ENCODE measurements at places on chromosomes 3 and 15.

DNA sequence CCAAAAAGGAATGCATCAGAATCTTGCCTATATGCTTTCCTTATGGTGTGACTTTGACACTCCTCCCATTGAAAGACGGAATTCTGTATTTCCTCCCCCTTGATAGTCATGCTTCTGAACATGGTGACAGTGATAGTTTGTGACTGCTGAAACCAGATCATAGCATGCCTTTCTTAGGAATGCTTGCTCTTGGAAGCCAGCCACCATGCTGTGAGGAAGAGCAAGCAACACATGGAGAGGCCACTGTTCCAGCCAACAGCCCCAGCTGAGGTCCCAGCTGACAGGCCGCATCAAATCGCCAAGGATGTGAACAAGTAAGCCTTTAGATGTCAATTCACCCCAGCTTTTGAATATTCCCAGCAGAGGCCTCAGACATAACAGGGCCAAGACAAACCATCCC is 100.1 kb downstream of the IGF2BP2 start:
- DNase-seq = no peak

GRCh38 chr15:68678746-68679145 is 100.0 kb downstream of the CORO2B start:
- no peak for DNase-seq

GRCh38 chr15:73047882-73048281 is 4.4 kb upstream of the NEO1 start:
- DNase-seq = no peak

- DNase-seq = no peak
These were observed 33.5 kb downstream of the DNAJB8 start for GRCh38 chr3:128432971-128433836.

GRCh38 chr3:138944929-138945708 is 1.8 kb downstream of the FOXL2 start:
- DNase-seq = no peak

DNA sequence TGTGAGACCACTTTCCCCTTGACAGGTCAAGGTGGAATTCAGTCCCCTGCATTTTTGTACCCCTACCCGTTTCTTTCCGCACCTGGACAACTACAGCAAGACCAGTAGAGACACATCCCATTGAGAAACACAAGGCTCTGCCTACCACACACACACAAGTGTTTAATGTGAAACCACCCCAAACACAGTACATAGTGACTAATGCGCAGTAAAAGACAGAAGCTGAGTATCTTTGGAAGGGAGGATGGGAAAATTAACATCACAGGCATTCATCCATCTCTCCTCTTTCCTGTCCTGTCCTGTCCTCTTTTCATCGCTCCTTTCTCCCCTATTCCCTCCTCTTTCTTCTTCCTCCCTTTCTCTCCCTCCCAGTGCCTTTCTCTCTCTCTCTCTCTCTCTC is 64.8 kb downstream of the SCN11A start:
- DNase-seq = no peak

DNA sequence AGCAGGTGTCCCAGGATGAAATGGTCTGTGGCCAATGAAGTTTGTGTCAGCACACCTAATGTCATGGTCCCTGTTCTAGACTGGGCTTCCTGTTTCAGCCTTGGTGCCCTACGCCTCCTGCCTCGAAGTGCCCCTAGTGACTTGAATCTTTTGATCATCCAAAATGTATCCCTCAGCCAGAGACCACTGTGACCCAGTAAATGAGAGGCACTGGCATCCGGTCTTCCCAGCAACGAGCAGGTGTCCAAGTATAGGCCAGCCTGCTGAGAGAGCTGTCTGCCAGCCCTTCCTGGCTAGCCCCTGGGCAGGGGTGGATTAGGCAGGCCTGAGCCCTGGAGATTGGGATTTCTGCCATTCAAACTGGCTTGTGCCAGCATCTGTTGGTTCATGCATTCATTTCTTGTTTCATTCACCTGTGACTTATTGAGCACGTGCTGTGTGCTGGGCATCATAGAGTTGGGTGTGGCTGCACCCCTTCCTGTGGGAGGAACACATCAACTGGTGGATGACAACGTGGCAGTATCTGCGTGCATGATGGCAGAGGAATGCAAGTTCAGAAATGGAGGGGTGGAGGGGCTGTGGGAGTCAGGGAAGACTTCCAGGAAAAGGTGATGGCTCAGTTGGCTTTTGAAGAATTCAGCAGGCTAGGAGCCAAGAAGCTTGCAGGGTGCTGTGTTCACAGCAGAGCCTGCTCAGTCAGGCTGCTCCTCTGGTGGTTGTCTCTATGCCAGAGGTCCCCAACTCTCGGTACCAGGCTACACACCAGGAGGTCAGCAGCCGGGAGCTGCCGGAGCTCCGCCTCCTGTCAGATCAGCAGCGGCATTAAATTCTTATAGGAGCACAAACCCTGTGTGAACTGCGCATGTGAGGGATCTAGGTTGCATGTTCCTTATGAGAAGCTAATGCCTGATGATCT is 21.6 kb downstream of the ESYT3 start:
- no peak for DNase-seq

GRCh38 chr15:48144889-48145288 is 24.1 kb downstream of the SLC24A5 start:
- no peak for DNase-seq

DNA sequence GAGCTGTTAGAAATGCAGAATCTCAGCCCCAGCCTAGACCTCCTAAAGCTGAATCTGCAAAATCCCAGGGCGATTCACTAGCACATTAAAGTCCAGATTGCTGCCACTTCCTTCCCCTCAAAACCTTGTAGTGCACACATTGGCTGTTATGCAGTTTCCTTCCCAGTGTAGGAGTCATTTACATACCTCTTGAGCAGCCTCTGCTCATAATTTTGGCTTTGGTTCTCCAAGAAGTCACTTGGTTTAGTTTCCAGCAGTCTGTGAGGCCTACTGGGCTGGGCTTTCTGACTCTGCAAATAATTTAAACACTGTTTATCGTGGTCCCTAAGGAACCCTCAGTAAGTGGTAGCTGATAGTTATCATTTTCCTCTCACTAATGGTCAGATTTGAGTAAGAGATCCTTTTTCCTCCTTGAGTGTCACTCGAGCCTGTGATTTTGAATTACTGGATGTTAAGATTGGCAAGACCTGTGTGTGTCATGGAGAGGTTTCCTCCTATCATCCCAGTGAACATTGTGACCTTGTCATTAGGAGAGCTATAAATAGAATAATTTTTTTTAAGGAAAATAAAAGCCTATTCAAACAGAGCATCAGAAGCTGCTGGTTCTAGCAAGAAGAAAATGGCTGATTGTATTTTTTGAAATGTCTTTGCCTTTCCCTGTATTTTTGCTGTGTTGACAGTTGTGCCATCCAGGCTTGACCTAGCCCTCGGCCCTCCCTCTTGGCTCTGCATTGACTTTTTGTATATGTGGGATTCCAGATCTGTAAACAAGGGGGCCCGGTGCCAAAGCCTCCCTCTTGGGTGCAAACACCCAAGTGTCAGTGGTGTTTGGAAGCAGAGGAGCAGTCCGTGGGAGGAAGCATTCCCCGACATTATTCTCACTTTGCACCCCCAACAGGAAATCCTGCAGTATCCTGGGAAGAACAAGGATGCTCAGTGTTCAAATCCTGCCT is 134.8 kb upstream of the ANKRD28 start:
- no peak for DNase-seq

- no peak for DNase-seq
These were observed 16.9 kb upstream of the MORF4L1 start for GRCh38 chr15:78855746-78856145.

- no peak for DNase-seq
These were observed 507.5 kb upstream of the TGFBR2 start for GRCh38 chr3:30098653-30099455.

DNA sequence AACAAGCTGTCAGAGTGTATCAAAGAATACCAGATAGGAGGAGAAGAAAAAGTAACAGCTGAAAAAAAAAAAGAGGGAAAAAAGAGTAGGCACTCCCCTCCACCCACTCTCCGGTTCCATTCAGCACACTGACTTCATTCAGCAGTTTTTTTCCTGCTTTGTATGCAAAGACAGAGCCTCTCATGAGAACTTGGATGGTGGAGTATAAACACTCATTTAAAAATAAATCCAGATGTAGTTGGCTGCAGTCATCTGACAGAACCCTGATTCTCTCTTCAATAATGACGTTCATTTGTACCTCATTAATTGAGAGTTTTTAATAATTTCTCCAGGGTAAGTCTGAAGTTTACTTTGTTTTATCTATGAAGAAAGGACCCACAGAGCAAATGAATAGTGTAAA is 81.0 kb downstream of the TMEM108 start:
- no peak for DNase-seq

GRCh38 chr3:169052465-169053302 is 610.8 kb downstream of the MECOM start:
- DNase-seq = no peak

GRCh38 chr3:40914475-40914874 is 284.8 kb upstream of the CTNNB1 start:
- DNase-seq = no peak

GRCh38 chr3:194833114-194833910 is 147.6 kb downstream of the FAM43A start:
- no peak for DNase-seq

GRCh38 chr3:167882057-167882667 is 146.6 kb downstream of the SERPINI1 start:
- DNase-seq = no peak

- DNase-seq = no peak
These were observed 406.2 kb downstream of the FOXP1 start for GRCh38 chr3:71177375-71177774.

GRCh38 chr3:36812240-36812639 is 47.9 kb upstream of the DCLK3 start:
- no peak for DNase-seq

DNA sequence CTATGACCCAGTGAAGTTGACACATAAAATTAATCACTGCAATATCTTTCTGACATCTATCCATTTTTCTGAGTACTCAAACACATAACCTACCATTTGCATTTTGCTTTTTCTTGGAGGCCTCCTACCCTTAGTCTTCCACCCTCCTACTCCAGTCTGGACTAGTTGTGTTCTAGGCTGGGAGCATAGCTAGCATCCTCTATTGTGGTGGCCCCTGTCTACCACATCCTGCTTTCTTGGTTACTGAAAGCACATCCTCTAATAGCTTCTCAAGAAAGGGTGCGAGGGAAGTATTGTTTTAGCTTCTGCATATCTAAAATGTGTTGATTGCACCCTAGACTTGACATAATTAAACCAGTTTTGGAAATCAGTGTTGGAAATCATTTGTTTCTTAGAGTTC is 176.5 kb downstream of the THSD4 start:
- no peak for DNase-seq

DNA sequence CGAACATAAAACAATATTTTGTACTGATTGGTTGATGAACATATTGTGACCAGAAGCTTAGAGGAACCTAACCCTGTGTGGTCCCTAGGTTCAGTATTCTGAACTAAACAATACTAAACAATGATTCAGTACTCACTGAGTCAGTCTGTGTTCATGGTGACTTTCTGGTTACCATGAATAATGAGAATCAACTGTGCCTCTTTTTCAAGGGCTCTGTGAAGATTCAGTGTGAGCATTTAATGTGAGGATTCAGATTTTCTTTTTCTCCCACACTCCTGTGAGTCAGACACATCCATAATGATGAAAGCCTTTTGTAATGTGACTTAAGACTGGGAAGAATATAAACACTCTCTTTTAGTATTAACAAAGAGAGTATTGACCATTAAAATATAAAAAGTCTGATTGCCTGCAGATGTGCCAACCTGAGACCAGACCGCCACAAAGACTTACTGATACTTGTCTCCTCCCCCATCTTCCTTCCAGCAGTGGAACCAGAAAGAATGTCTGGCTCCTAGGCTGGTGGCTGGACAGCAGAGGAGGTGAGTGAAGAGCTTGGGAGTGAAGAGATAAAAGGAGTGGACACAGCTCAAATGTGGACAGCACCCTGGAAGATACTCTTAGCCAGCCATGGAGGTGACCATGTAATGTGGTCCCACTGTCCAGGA is 17.6 kb upstream of the ACTL6A start:
- DNase-seq = no peak

- no peak for DNase-seq
These were observed 38.6 kb downstream of the PRICKLE2 start for GRCh38 chr3:64186667-64187064.

DNA sequence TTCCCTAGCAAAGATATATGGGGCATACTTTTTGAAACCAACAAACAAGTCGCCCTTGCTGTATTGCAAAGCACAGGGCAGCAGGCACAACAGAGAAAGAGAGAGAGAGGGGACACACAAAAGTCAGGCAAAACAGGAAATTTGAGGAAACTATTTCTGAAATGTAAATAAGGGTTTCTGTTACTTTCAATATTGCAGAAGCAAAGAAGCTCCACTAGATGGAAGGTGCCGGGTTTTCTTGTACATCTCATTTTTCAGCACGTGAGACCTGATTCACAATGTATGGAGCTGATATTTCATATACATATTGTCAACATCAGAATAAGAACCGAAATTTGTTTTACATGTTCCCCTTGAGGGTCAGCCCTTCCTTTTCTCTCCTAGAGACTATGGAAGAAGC is 127.4 kb downstream of the FOXP1 start:
- no peak for DNase-seq

DNA sequence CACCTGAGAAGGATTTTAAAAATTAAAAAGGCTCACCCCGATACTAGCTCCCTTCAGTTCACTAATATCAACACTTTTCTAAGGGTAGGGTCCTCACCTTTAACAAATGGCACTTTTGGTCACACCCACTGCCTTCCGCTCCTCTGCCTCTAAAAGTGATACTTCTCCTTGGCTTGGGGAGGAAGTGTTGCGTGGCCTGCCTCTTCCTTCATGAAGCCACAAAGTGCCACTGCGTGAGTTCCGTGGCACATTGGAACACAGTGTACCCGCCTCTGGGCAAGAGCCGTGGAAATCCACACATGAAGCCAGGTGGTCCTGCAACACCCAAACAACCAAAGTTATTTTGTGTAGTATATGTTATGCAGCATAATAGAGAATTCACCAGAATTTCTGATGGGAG is 3.9 kb downstream of the B4GALT4 start:
- DNase-seq = no peak

- no peak for DNase-seq
These were observed 76.0 kb upstream of the NECTIN3 start for GRCh38 chr3:110995461-110996231.

- DNase-seq = no peak
These were observed 102.2 kb upstream of the LPP start for GRCh38 chr3:188051801-188052168.

Measured in stimulated activated CD8-positive, alpha-beta memory T cell treated with anti-CD3 and anti-CD28 coated beads, Interleukin-4, amount 100 ng/mL, for 1 hour (primary cell).